ENCODE measurements at places on chromosomes 4 and X.
A peak's percentile ranks its signal among the peaks of the same experiment; 100 is the strongest.

- DNase-seq = no peak
Measured at GRCh38 chrX:17861489-17862011, 452 bp upstream of the RAI2 start.

GRCh38 chr4:128913228-128913627 lies 103.7 kb downstream of the JADE1 start:
- DNase-seq = no peak

DNA sequence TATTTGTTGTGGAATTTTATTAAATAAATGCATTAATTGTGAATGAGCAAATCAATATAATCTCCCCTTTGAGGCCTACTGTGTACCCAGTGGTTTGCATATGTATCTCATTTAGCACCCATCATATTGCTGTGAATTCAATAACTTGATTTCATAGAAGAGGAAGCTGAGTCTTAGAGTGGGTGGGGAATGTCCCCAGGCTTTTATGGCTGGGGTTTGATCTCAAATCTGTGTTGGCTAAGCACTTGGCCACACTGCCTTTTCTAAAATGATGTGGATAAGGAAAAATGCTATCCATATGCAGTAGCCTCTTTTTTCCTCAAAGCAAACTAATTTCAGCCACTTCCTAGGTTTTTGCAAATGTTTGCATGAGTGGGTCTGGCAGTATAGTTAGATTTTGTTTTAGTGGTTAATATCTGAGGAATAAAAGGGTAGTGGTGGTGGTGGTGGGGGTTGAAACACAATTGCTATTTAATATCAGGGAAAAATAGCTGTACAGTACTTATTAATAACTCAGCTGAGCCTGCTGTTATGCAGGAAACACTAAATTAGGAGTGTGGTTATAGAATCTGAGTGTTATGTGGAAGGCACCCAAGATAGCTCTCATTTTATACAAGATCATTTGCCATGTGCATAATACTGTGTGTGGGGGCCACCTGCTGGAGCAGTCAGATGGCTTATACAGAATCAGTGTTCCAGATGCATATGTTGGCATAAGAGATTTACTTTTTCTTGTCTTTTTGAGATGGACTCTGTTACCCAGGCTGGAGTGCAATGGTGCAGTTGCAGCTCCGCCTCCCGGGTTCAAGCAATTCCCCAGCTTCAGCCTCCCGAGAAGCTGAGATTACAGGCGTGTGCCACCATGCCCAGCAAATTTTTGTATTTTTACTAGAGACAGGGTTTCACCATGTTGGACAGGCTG lies 108.0 kb downstream of the TMEM131L start:
- DNase-seq = no peak

DNA sequence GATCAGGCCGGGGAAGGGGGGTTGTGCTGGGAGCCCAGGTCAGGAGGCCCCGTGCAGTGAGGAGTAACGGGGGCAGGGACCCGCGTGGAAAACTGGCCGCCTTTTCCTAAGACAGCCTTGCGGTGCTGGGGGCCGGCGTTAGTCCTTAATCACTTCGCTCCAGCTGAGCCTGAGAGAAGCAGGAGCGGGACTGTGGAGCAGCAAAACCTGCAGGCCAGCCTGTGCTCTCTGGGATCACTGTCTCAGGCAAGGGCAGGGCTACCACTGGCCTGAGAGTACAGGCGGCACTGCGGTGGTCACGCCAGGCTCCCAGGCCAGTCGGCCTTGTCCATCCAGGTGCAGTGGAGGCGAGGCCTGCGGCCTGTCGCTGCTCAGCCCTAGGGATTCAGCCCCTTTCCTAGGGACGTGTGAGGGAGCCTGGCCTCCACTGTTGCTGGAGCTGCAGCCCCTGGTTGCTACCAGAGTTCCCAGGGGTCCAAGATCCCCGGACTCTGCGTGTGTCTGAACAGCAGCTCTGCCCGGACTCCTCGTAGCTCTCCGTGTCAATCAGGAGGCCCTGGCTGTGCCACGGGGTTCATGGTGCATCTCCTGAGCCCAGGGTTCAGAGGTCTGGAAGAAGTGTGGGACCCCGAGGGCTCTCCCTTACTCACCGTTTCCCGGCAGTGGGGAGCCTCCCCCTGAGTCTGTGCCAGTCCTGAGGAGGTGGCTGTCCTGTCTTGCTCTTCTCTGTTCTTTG lies 2141.7 kb upstream of the TENM3 start:
- no peak for DNase-seq

DNA sequence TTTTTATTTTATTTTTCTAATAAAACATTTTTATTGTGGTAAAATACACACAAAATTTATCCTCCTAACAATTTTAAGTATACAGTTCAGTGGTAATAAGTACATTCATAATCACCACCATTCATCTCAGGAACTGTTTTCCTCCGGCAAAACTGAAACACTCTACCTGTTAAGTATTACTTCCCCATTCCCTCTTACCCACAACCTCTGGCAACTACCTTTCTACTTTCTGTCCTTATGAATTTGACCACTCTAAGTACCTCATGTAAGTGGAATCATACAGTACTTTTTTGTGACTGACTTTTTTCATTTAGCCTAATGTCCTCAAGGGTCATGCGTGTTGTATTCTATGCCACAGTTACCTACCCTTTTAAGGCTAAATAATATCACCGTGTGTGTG lies 21.1 kb upstream of the HSFX4 start:
- no peak for DNase-seq

- no peak for DNase-seq
Measured at GRCh38 chr4:3221184-3221494, 27.8 kb upstream of the MSANTD1 start.

DNA sequence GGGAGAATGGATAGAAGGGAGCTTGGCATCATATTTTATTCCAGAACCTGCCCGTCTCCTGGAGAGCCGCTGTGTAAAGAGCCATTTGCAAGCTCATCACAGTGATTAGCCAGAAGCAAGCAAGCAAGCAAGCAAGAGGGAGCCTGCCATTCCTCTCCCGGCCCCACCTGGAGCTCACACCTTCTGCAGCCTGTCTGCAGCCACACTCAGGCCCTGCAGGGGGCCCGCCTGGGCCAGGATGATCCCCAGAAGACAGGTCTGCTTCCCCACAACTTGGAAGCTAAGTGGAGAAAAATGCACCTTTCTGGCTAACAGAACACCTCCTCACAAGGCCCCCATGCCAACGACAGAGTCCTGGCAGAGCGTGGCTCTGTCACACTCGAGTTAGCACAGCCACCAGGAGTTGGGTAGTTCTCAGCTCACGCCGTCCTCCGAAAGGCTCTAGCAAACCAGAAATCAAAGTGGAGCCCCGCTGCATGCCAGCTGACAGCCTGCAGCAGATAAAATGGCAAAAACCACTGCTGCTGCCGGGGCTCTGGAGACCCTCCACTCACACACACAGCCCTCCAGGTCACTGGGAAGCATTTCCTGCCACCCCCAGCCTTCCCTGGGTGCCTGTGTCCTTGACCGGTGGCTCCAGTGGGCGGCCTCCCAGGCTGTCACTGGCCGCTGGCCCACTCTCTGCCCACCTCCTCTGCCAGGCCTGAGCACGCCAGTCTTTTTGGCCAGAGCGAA lies 54.9 kb downstream of the DCTD start:
- DNase-seq = no peak

DNA sequence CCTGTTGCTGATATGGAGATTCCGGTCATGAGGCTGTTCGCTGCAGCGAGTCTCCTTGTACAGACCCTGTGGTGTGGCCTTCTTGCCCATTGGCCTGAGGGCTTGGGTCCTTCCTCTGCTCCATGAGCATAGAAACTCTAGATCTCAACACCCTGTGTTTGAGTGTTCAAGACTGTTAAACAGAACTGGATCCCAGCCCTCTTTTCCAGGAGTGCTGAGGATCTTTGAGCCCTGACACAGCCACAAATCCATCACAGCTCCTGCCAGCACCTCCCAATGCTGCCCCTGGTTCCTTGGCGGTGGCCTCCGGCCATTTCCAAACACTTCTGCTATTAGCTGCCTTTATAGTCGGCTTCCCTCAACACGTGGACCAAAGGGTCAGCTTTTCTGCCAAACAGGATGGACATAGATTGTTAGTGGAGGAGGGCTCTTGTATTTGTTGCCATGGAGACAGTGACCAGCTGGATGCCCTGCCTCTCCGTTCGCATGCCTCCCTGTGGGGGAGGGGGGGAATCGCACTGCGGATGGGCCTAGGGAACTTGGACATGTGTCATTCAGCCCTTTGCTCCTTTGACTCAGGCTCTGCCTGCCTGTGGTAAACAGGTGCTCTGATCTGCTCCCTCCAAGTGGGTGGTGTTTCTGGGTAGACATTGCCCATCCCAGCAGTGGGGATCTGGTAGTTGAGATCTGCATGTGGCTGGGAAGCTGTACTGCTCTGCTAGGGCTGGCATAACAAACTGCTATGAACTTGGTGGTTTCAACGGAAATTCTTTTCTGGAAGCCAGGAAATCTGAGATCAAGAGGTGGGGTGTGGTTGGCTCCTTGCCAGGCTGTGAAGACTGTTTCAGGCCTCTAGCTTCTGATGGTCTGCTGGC lies 6.9 kb upstream of the WDR1 start:
- DNase-seq = no peak

DNA sequence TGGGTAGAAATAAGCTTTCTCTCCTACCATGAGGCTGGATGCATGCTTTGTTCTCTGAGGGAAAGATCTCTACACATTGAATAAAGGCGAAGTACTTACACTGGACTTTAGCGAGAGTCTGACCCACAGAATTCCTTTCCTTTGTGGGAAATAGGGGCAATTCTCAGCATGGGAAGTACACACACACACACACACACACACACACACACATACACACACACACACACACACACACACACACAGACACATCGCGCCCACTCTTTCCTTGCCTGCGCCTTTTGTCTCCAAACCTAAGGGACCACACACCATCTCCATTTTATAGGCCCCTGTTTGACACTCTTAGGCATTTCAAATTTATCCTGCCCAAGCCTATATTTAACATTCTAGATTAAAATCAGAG lies 83.8 kb downstream of the LUZP4 start:
- no peak for DNase-seq

- DNase-seq = no peak
Measured at GRCh38 chrX:29530501-29530900, 684.9 kb upstream of the MAGEB2 start.

GRCh38 chrX:17361620-17362019 lies 13.4 kb upstream of the NHS start:
- DNase-seq = no peak

DNA sequence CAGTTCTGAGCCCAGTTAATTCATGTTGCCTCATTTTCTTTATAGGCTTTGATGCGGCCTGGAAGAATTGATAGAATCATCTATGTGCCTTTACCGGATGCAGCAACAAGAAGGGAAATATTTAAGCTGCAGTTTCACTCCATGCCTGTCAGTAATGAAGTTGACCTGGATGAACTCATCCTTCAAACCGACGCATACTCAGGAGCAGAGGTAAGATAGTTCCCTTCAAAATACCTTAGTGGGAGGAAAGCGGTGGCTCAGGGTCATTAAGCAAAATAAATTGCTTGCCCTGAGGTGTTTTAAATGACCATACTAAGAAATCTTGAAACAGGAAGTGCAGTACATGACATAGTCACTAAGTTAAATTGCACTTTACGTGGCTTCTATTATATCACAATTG lies 140.6 kb upstream of the SPRY1 start:
- no peak for DNase-seq

- no peak for DNase-seq
Measured at GRCh38 chrX:131763674-131764073, 219.8 kb downstream of the OR13H1 start.

GRCh38 chr4:5635826-5636195 lies 72.5 kb downstream of the EVC2 start:
- no peak for DNase-seq

DNA sequence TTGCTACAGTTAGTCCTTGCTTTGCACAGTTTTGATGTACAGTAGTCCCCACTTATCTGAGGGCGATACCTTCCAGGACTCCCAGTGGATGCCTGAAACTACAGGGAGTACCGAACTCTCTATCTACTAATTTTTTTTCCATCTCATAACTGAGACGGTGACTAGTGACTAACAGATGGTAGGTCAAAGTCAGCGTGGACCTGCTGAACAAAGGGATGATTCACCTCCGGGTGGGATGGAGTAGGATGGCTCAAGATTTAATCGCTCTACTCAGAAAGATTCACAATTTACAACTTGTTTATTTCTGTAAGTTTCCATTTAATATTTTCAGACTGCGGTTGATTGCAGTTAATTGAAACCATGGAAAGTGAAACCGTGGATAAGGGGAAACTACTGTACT lies 655.8 kb downstream of the ZNF674 start:
- DNase-seq = no peak

DNA sequence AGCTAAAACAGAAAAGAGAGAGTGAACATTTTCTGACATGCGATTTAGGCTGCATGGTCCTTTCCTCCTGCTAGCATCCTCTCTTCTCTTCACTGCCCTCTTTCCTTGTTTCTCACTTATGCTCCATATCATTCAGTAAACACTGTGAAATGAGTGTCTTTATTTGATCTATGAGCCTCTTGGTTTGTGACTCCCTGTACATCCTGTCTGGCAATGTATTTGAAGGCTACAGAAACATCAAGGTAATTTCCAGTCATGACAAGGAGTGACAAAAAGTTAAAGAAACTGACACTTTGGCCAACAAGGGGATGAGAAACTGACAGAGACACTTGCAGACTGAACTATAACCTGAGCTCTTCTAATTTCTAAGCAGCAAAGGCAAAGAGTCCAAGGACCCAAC lies 8.7 kb downstream of the FTHL17 start:
- no peak for DNase-seq

DNA sequence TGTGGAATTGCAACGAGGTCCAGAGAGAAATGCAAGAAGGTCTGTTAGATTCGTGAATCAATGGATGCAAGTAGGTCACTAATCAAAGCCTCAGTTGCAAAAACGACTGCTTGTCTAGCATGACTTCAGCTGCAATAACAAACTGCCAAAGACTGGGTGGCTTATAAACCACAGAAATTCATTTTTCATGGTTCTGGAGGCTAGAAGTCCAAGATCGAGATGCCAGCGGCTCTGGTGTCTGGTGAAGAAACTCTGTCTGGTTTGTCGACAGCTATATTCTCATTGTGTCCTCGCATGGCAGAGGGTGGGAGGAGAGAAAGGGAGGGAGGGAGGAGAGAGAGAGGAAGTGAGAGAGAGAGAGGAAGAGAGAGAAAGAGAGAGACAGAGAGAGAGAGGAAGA lies 114.7 kb downstream of the MXRA5 start:
- no peak for DNase-seq

DNA sequence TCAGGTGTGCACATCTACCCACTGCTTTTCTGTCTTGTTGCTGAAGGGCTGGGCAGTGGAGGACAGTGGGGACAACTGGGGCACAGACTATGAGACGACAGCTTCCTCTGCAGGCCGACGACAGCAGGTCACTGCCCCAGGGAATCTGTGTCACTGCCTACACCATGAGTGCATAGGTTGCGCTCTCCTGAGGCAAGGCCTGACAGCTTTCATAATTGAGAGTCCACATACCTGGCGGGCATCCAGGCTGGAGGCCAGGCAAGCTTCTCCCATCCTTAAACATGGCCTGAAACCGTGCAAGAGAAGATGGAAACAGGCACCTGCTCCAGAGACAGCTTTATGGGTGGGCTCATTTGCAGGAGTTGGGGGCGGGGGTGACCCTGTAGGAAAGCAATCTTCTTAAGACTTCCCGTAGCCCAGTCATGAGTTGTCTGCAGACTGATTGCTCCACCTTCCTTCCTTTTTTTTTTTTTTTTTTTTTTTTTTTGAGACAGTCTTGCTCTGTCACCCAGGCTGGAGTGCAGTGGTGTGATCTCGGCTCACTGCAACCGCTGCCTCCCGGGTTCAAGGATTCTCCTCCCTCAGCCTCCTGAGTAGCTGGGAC lies 2.9 kb downstream of the ANOS1 start:
- DNase-seq = no peak

- DNase-seq = peak; percentile 35
Measured at GRCh38 chrX:103404231-103405008, 28.1 kb downstream of the BEX3 start.

GRCh38 chr4:145912376-145912775 lies 26.2 kb downstream of the ZNF827 start:
- DNase-seq = no peak

GRCh38 chr4:146051728-146052391 lies 113.2 kb upstream of the ZNF827 start:
- no peak for DNase-seq
